ENCODE measurements at places on chromosomes 11 and 22.

GRCh38 chr11:117676501-117676900 is 120.5 kb downstream of the DSCAML1 start:
- DNase-seq = no peak

DNA sequence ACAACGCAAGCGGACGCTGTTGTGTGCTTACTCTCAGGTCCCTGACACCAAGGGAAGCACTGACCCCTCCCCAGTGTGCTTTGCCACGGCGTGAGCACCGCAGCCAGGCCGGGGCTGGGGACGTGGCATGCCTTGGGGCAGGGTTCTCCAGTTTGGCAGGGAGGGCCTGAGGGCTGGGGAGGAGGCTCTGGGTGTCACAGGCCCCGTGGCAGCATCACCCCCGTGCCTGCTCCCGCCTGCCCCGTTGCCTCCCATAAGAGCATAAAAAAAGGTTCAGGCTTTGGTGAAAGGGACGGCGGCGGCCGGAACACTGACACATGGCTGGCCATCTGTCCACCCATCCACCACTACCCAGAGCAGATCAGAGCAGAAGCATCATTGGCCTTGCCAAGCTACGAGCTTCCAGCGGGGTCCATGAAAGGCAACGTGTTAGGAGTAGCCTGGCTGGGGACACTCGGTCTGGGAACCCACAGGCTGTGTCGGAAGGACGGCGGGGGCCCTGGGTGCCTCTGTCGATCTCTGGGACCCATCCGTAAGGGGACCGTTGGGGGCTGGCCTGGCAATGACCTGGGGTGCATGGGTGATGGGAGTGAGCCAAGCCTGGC is 183.0 kb downstream of the IGLL1 start:
- no peak for DNase-seq

- DNase-seq = no peak
Observed at GRCh38 chr11:16895306-16895705, 118.9 kb downstream of the PLEKHA7 start.

- DNase-seq = no peak
Observed at GRCh38 chr11:86938900-86939880, 16.0 kb downstream of the FZD4 start.

DNA sequence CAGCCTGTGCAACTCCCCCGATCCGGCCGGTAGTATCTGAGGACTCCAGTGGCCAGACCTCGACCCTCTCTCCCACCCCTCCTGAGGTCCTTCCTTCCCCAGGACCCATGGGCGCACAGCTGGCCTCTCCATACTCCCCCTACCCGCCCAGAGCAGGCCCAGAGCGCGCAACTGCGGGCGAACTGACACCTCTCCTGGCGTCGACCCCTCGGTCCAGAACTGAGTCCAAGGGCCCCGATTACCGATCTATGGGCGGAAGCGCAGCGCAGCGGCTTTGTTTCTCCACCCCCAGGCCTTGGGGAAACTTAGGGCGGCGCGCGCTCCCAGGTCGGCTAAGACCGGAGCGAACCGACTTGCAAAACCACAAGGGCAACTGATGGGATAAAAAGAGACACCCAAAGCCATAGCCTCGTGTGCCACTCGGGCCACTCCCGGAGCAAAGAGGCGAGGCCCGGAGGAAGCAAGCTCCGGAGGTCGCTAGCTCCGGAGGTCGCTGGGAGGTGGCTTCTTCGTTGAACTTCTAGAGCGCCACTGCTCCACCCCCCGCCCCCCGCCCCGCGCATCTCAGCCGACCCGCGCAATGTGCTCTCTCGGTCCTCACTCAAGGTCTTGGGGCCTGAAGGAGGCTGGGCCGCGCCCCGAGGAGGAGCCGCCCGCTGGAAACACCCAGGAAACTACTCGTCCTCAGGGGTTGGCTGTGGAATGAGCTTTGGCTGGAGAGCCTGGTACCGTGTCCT is 9.8 kb upstream of the ALX4 start:
- DNase-seq = no peak

GRCh38 chr22:19853058-19853878 is 1.4 kb downstream of the GNB1L start:
- DNase-seq = no peak

- no peak for DNase-seq
Observed at GRCh38 chr11:59010708-59011107, 71.4 kb downstream of the GLYATL1 start.

GRCh38 chr11:65403607-65404121 is 17.2 kb downstream of the FRMD8 start:
- DNase-seq = no peak

DNA sequence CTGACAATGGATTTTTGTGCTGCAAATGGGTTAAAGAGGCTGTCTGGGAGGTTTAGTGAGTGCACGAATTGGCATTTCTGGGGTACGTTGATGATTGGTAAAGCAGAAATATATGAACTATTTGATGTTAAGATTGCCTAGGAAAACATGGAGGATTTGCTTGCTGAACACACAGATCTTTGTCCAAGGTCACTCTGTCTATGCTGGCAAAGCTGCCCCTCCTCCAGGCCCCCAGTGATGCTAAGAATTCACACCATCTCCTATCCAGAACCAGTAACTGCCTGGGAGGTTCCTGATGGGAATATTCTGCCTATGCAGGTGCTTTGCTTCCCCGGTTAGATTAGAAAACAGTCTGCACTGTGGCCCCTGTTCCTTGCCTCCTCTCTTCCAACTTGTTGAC is 5.8 kb downstream of the MTNR1B start:
- no peak for DNase-seq

DNA sequence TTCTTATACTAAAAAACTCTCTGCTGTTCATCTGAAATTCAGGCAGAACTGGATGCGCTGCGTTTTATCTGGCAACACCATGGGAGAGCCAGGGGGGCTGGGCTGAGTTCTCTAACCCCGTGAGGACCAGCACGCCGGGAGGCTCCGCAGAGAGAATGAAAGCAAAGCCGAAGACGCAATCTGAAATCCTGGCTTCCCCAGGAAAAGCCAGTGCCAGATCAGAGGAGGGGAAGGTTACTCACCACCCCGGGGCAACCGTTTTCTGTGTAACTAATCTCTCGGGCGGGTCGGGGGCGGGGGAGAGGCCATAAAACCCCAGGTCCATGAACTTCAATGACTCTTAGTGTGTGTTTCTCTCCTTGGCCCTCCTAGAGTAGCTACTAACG is 99.4 kb downstream of the SHANK2 start:
- DNase-seq = no peak

DNA sequence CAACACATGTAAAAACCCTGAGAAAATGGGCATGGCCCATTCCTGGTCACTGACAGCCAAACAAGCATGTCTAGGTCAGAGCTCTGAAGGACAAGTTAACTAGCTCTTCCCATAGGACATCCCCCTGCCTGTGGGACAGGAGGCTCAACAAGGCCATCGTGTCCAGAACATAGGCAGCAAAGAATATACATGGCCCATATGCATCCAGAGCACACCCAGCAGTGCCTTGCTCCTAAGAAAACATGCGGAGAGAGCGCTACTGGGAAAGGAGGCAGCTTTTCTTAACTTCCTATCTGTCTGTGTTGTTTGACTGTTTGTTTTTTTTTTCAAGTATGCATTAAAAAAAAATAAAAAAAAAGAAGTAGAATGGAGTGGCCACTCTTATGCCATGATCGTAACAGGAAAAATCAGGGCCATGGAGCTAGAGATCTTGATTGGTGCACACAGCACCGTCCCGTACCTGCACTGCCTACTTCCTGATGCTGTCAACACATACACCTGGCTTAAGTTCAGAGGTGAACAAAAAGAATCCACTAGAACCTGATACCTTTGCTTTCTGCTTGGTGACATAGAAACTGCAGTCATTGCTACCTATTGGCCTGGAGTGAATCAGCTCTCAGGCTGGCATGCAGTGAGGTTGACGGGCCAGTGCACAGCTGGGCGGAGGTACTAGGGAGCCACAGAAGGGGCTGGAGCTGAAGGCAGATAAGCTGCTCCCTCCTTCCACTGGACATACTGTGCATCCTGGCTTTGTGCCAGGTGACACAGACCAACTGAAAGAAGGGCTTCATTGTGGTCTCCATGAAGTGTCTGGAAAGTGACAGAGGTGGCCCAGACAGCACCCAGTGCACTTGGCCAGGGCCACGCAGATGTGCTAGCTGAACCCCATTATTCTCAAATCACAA is 11.9 kb downstream of the UFD1 start:
- DNase-seq = no peak

GRCh38 chr22:27372969-27373670 is 428.4 kb downstream of the MN1 start:
- no peak for DNase-seq

GRCh38 chr11:33949252-33949913 is 57.5 kb upstream of the LMO2 start:
- DNase-seq = no peak

GRCh38 chr11:130480186-130480585 is 31.7 kb downstream of the ADAMTS15 start:
- DNase-seq = no peak

GRCh38 chr11:68938816-68939582 is 35.3 kb downstream of the IGHMBP2 start:
- DNase-seq = no peak

DNA sequence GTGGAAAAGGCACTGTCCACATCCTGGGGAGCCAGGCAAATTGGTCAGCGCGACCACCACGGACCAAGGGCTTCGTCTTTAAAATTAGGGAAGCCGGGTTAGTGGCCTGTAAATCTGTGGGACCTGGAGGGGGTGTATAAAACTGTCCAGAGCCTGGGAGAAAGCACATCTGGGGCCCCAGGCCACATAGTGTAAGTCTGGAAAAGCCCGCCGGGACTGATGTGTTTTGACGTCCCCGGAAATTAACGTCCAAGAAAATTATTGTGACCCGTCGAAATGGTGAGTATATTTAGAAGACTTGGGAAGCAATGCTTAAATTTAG is 4.2 kb upstream of the IGF2 start:
- DNase-seq = no peak

GRCh38 chr11:33375688-33376311 is 118.6 kb downstream of the HIPK3 start:
- DNase-seq = no peak

DNA sequence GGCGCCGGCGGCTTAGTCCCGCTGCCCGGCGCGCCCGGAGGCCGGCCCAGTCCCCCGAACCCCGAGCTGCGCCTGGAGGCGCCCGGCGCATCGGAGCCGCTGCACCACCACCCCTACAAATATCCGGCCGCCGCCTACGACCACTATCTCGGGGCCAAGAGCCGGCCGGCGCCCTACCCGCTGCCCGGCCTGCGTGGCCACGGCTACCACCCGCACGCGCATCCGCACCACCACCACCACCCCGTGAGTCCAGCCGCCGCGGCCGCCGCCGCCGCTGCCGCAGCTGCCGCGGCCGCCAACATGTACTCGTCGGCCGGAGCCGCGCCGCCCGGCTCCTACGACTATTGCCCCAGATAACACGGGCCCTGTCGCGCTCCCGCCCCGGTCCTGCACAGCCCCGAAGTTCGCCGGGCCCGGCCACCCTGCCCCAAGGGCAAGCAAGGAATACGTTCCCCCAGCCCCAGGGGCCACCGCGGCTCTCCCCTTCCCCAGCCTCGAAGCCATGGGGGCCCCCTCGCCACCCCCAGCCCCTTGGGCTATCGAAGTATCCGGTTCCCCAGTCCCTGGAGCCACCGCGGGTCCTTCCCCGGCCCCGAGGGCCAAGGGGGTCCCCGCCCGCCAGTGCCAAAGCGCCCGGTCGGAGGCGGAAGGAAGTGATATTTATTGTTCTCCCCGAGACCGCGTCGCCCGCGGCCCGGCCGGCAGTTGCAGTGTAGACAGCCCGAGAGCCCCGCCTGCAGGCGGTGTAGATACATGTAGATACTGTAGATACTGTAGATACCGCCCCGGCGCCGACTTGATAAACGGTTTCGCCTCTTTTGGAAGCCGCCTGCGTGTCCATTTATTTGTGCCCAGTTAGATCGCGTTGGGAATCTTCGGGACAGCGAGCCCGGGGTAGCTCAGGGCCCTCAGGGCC is 6.2 kb downstream of the TBX1 start:
- peak; percentile 12 for DNase-seq

GRCh38 chr11:48170241-48171233 is 46.1 kb upstream of the OR4B1 start:
- no peak for DNase-seq

DNA sequence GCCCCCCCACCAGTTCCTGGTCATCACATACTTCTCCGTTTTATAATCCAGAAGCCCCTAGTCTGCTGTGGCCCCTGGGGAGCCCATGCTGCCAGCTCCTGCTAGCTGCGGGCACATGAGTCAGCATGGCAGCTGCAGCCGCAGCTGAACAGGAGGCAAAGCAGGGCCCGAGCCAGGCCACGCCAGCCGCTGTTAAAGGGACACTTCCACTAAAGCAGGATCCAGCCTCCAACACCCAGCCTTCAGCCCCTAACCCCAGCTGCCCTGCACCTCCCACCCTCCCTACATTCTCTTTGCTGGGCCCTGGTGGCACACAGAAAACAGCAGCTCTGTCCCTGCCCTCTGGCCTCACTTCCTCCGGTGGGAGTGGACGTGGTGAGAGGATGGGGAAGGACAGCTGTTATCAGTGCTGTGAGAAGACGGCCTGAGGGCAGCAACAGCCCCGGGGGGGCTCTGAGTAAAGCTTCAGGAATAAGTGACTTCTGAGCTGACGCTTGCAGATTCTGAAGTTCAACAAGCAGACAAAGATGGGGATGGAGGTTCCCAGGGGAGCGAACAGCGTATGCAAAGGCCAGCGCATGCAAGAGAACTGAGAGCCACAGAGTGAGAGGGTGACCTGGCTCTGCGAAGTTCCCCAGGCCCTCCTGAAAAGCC is 688 bp upstream of the LRRC74B start:
- DNase-seq = no peak

DNA sequence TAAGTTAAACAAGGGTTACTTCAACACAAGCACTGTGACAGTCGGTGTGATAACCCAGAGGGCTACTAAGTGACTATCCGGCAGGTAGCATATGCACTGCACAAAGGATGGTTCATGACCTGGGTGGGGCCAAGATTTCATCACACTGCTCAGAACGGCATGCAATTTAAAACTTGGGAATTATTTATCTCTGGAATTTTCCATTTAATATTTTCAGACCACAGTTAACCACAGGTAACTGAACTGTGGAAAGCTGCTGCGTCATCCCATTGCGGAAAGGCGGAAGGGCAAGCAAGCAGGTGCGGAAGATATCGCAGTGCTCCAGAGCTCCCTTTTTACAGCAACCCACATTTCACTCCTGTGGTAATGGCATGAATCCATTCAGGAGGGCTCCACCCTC is 540.8 kb downstream of the INSC start:
- no peak for DNase-seq

DNA sequence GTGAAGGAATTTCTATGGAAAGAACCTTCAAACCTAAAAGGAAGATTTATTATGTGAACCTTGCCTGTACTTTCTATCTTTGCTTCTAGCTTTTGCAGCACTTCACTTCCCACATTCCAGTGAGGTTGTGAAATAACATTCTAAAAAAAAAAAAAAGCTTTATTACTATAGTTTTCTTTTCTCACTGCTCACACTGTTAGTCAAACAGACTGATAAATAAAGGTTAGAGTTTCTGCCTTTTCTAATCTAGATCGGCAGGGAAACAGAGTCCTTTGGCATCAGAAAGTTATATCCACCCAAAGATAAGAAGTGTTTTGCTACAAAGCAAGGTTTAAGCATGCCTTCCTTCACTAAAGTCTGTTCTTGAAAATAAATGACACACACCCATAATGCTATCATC is 2.8 kb downstream of the AAMDC start:
- no peak for DNase-seq

All from stimulated activated CD8-positive, alpha-beta memory T cell treated with anti-CD3 and anti-CD28 coated beads, Interleukin-4, amount 100 ng/mL, for 4 hours (primary cell).